Ovary (tissue), 10 donors: ENCODE measurements at places on chromosomes 5 and 9.

DNA sequence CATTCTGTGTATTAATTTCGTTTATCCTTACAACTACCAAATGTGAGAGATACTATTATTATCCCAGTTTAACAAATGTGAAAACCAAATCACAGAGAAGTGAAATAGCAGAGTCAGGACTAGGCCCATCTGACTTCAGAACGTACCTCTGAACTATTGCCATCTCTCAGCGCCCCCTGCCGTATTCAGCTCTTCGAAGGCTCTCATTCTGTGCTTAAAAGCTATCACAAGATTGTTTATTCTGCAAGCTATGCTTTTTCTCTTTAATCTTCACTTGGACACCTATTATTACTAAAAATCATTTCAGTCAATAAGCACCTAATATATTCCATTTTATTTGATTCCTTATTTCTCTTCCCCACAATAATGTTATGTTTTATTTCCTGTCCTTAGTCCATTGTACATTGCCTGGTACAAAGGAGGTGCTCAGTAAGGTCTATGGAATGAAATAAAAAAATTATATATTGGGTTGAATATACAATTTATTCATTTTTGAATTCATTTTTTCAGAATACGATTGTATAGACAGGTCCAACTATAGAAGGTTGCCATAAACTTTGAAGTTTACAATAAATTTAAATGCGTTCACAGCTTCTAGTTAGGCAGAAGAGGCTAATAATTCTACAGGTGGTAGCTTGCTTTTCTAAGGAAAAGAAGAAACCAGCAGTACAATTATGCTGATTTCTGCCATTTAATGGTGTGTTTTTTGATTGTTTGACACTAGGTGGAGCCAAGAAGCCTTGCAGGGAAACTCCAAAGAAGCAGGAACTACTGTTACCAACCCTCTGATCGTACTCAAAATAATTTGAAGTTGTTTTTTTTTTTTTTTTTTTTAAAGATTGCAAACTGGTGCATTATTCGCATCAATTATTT is 202.2 kb upstream of the DMRTA1 start:
- DNase-seq = peak; percentile 29

- peak; percentile 43 for DNase-seq
Measured at GRCh38 chr5:149358294-149358651, 427 bp downstream of the PCYOX1L start.

GRCh38 chr9:93634311-93635185 is 58.2 kb downstream of the PHF2 start:
- peak; percentile 17 for DNase-seq

GRCh38 chr5:178866946-178867345 is 7.2 kb downstream of the ZNF354B start:
- no peak for DNase-seq

DNA sequence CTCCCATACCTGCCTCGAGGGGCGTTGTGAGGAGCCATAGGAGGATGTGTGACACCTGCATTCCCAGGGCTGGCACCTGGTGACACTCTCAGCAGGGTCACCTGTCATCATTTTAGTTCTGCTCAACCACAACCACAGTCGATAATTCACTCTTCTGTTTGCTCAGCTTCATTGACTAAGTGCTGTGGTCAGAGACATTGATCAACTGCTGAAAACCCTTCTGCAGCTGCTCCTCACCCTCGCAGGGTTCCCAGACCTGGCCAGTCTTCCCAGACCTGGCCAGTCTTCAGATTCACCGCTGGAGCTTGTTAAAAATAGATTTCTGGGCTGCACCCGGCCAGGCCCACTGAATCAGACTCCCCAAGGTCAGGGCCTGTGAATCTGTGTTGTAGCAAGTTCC is 92.8 kb downstream of the MVB12B start:
- DNase-seq = no peak

DNA sequence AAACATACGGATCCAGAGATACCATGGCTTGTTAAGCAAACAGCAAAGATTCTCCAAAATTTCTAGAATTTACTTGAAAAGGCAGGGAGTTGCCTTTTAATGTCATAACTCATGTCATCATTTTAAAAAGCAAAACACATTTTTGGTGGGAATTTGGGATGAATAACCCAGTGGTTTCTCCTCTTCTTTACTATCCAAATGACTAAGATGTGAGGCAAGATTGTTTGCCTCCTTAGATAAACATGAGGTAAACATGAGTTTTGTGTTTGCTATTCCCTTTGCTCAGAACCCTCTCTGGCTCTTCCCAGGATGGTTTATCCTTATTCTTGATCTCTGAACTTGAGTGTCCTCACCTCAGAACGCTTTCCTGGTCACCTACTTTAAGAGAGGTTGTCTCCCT is 267.0 kb downstream of the EBF1 start:
- no peak for DNase-seq

GRCh38 chr5:172584638-172585037 is 56.4 kb upstream of the NEURL1B start:
- DNase-seq = no peak

- DNase-seq = no peak
Measured at GRCh38 chr5:174384509-174384947, 339.0 kb downstream of the NSG2 start.
